ENCODE measurements at places on chromosomes 11 and 22.

DNA sequence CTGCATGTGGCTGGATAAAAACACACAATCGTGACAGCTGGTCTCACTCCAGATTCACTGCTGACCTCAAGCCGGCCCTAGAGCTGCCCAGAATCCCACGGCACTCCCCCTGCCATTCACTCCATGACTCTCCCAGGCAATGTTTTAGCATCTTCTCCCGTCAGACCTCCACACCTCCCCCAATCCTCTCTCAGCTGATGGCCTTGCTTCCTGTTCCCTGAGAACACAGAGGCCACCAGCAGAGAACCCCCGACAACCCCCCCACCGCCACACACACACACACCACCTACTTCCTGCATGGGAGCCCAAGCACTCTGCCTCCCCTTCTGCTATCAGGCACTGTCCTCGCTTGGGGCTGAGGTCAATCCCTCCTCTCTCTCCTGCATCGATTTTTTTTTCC is 9.3 kb downstream of the TNKS1BP1 start:
- DNase-seq = peak; percentile 36

DNA sequence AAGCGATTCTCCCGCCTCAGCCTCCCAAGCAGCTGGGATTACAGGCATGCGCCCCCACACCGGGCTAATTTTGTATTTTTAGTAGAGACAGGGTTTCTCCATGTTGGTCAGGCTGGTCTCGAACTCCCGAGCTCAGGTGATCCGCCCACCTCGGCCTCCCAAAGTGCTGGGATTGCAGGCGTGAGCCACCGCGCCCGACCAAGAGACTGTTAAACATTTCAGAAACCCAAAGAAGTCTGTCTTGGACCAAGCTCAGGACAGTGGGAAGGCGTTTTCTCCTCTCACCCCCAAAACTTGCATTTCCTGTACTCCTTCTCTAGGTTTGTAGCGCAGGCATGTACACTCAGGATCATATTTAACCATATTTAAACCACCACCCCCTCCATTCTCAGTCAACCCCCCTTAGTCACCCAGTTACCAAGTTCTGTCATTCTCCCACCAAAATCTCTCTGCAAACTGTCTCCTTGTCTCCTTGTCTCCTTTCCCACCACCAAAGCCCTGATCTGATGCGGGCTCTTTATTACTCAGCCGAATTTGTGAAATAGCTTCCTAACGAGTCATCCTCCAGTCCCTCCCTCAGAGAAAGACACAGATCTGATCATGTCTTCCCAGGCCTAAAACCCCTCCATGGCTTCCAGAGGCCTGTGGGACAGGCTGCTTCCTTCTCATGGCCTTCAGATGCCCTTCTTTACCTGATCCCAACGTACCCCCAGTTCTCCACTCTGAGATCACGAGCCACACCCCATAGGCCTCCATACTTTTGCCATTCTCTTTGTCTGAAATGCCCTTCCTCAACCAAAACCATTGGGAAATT is 29.0 kb upstream of the CREB3L1 start:
- DNase-seq = no peak

- no peak for DNase-seq
Measured at GRCh38 chr11:113554526-113554925, 79.3 kb upstream of the DRD2 start.

DNA sequence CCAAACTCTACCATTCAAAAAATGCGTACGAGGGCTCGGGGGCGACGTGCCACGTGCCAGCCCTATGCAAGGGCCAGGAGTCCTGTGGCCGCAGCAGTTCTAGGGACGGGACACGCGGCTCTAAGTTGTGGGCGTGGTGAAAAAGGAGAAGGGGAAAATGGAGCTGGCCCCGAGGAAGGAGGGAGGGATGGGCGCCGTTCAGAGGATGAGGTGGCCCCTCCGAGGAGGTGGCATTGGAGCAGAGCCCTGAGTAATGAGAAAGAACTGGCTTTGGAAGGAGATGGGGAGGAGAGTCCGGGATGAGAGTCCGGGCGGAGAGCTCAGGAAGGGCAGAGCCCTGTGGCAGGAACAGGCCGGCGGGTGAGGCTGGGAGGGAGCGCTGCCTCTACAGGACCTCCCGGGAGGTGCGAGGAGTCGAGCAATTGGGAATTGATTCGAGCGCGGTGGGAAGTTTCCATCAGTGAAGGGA is 21.0 kb downstream of the OTUB1 start:
- DNase-seq = peak; percentile 47

- DNase-seq = peak; percentile 83
Measured at GRCh38 chr11:47152953-47153950, 23.4 kb downstream of the ARFGAP2 start.

DNA sequence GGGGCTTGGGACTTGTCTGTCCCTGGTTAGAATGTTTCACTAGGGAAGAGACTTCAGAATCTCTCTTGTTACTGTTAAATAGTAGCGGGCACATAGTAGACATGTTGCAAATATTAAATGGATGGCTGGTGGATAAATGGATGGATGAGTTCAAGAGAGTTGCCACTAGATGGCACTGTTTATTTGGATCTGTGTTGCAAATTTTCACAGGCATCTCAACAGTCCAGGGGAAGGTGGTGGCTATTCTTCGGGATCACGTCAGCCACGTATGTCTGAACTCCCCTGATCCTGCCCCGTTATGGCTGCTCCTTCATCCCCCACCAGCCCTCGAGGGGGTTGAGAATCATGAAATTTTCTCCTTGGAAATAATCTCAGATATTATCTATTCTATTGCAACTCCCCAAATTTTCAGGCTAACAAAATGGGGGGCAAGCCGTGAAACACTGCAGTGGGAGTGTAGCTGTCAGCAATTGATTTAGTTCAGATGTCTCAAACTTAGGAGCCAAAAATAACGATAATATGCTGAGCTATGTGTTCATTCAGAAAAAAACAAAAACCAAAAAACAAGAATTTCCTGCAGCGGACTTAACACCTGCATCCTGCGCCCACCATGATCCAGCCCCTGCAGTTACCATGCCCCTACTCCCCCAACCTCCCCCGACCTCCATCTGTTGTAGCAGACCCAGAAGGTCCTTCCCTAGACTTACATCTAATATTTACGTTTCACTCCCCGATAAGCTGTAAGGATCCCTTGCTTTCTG is 29.1 kb upstream of the BIRC3 start:
- DNase-seq = peak; percentile 87

DNA sequence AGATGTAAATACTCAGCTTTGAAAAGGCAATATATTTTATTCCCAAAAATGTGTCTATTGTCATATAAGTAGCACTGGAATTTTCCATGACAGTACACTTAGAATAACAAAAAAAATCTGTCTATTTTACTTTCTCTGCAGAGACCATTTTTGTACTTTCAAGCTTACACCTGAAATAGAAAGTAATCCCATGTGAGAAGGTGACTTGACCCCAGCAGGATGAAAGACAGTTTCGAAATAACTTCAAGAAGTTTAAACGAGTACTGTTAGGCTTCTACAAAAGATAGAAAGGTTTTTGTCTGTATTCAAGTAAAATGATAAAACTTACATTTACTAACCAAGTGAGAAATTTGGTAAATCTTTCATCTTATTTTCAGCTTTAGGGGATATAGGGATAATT is 259.9 kb upstream of the CTSC start:
- DNase-seq = no peak

DNA sequence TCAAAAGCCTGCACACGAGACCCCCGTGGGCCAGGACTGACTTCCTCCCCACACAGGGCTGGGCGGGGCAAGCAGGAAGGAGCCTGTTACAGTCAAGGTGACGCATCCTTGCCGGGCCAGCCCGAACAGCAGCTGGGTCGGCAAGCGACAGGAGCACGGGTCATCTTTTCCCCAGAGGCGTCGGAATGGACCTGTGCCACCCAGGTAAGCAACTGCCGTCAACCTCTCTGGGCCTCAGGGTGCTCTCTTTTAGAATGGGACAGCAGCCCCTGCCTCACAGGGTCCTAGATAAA is at the start of gene CYTH4:
TSS of gene CYTH4 (plus strand) at position 124 of the 293 bp plus-strand sequence. CDS start at position 186, 62 bp downstream.
- peak; percentile 96 for DNase-seq

GRCh38 chr22:19344420-19344819 is 52.9 kb upstream of the CLTCL1 start:
- DNase-seq = no peak

DNA sequence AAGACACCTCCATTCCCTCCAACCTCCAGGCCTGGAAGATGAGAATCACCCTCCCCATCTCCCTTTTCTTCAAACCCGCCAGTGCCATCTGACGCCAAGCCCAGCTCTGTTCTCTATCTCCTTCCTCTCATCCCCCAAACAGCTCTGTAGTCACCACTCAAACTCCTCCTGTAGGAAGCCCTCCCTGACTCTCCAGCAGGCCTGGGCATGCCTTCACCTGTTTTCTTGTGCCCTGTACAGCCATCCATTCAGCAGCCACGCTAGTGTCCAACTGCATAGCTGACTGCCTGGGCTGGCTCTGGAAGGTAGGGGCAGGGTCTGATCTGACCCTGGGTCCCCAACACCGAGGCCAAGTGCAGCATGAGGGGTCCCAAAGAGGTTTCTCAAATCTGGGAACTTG is 25.0 kb downstream of the GDPD5 start:
- no peak for DNase-seq

DNA sequence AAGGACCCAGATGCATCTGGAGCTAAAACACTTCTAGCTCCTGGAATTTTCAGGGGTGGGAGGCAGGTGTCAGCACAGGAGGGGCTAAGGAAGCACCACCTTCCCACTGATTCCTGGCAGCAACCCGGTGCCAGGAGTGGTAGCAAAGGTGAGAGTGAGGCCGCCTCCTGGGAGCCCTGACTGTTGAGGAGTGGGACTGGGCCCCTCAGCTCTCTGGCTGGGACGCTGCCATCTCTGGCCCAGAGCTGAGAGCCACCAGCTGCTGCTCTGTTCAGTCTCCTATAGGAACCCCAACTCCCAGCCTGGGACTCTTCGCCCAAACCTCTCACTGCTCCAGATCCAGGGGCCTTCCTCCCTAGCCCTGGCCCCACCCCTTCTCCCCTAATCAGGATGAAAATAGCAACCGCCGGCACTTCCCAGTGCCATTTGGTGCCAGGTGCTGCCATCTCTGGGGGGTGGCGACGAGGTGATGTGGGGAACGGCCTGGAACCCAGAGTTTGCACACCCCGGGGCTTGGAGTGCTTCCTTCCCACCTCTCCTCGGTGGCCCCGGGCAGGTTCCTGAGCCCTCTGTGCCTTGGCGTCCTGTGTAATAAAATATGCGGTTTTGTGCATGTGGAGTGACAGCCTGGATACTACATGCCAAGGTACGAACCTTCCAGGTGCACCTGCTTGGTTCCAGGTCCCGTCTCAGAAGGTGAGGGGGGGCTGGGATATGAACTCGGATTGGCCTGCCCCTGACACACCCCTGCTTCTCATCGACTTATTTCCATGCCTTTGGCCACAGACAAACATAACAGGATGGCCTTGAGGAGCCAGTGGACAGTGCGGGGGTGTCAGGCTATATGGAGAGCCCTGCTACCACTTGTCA is 35.7 kb upstream of the CELSR1 start:
- no peak for DNase-seq

GRCh38 chr11:82927264-82927880 is 25.8 kb downstream of the DDIAS start:
- peak; percentile 25 for DNase-seq

DNA sequence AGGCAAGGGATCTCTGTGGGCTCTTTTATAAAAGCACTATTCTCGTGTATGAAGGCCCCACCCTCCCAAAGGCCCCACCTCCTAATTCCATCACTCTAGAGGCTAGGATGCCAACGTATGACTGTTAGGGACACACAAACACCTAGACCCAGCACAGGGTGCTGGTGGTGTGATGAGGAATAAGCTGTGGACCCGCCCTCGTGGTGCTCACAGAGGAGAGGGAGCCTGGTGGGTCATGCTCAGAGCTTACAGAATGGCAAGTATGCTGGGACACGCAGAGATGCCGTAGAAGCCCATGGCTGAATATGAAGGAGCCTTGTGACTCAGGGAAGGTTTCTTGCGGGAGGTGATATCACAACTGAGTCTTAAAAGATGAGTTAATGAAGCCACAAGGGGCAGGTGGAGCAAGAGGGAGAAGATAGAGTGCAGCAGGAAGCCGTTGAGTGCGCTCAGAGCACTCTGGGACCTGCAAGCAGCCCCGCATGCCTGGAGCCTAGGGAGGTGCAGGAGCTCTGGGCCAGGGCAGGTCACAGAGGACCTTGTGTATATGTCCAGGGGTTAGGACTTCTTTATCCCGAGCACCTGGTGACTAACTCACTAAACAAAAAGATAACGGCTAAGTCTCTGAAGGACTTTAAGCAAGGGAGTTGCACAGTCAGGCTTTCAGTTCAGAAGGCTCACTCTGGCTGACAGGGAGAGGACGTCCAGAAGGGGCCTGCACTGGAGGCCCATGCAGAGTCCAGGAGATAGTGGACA is 160.9 kb downstream of the TRIM29 start:
- no peak for DNase-seq

DNA sequence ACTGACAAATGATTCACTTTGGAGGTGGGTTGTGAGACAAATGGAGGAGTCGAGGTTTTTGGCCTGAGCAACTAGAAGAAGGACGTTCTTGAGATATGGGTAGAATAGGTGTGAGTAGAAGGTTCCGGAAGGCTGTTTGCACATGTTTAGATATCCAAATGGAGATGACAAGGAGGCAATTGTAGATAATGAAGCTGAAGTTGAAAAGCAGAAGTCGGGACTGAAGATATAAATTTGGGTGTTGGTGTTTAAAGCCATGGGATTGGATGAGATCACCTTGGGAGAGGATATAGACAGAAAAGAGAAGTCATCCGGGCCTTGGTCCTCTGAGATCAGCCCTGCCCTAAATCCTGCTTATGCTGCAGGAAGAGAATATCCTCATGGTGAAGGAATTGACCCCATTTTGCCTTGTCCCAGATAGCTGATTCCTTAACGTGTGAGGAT is 75.5 kb upstream of the CD44 start:
- peak; percentile 58 for DNase-seq

DNA sequence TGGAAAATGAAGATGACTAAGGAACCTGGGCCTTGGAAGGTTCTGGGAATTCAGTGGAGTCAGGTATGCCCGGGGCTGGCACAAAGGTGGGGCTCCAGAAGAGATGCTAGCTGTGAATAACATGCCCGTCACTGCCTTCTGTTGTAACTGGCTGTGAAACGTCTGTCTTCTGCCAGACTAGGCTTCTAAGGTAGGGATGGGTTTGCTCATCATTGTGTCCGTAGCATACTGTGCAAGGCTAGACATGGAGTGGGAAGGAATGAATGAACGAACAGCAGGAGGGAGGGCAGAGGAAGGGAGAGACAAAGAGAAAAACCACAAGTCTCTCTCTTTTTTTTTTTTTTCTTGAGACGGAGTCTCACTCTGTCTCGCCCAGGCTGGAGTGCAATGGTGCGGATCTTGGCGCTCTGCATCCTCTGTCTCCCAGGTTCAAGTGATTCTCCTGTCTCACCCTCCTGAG is 327.4 kb downstream of the MN1 start:
- DNase-seq = no peak

DNA sequence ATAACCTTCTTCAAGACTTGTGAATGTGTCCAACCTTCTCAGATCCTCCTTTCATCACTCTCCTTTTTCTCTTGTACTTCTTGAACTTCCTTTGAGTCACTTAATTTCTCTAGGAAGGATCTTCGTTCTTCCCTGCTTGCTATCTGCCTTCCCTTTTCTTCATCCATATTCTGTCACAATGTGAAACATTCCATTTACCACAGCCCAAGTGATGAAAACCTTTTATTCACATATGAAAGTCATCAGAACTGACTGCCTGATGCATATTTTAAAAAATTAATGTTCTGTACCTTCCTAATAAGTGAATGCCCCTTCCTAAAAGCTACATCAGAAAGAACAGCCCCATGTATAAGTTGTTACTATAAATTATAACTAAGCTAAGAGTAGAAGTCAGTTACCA is 520.4 kb upstream of the LUZP2 start:
- no peak for DNase-seq

- no peak for DNase-seq
Measured at GRCh38 chr11:36447947-36448346, 62.1 kb downstream of the TRAF6 start.

- DNase-seq = no peak
Measured at GRCh38 chr22:19127329-19128008, 3.6 kb upstream of the TSSK2 start.

Measured in suppressor macrophage (primary cell).